EL (cell line): ENCODE measurements at places on chromosomes 3 and 15.

DNA sequence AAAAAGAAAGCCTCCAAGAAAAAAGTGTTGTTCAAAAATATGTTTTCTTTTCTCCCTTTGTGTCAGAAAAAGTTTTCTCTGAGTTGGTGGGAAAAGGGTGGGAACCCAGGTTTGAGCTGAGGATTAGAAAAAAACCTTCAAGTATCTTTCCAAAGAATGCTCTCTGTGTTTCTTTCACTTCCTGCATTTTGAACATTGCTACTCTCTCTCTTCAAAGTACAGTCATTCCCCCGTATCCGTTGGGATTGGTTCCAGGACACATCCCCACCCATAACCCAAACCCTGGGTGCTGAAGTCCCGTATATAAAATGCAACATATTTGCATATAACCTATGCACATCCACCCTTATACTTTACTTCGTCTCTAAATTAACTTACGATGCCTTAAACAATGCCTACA is 139.6 kb downstream of the TMCO5A start:
- peak; percentile 31 for DNase-seq

GRCh38 chr3:114370537-114371174 is 76.8 kb downstream of the TIGIT start:
- no peak for DNase-seq

DNA sequence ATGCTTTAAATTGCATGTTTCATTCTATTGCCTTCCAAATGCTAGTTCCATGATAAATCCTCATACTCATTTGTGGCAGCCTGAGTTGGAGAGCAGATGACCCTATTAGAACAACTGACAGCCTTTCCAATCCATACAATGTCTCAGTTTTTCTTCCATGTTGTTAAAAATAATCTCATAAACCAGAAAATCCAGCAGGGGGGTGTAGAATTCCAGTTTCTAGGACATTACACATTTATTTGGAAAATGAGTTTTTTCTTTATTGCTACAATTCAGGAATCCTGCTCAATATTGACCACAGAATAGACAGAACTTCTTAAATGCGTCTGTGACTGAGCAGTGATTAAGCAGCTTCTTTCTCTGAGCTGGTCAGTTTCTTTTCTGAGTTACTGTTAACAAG is 174.2 kb upstream of the ATP10A start:
- DNase-seq, result peak; percentile 1

DNA sequence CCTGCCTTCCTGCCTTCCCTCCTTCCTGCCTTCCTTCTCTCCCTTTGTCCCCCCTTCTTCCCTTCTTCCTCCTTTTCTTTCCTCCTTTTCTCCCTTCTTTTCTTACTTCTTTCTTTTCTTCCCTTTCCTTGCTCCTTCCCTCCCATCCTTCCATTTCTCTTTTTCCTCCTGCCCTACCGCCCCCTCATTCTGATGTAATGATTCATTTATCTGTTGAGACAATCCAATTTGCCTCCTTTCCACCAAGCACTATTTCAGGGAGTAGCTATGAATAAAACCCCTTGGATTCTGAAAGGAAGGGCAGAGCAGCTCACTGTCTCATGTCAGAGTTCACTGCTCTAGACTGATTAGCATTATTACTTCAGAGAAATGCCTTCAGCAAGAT is 462.6 kb downstream of the PDCD6IP start:
- peak; percentile 5 for DNase-seq

DNA sequence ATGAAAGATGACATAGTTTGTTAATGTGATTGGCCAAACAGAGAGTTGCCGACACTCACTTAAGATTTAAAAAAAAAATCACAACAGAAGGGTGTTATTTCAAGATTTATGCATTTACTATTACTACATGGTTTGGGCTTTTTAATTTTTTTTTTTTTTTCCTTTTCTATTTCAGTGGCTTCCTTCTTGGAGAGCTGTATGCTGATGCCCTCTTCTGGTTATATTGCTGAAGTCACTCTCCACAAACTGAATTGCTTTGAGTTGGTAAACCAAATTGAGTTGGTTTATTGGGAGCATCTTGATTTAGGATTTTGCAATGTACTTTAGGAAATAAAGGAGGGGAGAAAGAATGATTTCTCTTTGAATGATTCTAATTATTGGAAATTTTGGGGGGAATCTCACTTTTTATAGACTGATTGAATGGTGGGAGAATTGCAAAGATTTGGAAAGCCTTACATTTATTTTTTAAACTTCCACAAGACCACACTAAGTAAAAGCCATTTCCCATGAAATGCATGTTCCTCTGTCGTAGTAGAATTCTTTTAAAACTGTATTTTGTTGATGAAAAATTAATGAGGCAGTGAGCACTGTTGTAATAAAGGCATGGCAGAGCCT is 186.6 kb upstream of the FEZF2 start:
- DNase-seq, result peak; percentile 16

DNA sequence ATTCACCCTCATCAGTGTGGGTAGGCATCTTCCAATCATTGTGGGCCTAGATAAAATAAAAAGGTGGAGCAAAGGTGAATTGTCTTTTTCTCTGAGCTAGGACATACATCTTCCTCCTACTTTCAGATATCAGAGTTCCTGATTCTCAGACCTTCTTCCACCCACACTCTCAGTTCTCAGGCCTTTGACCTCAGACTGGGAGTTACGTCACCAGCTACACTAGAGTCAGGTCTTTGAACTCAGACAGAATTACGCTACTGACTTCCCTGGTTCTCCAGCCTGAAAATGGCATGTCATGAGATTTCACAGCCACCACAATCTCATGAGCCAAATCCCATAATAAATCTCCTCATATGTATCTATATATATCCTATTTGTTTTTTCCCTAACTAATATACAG is 39.0 kb downstream of the STRIT1 start:
- DNase-seq, result no peak

- peak; percentile 17 for DNase-seq
Measured at GRCh38 chr3:42387802-42388651, 22.4 kb downstream of the LYZL4 start.

DNA sequence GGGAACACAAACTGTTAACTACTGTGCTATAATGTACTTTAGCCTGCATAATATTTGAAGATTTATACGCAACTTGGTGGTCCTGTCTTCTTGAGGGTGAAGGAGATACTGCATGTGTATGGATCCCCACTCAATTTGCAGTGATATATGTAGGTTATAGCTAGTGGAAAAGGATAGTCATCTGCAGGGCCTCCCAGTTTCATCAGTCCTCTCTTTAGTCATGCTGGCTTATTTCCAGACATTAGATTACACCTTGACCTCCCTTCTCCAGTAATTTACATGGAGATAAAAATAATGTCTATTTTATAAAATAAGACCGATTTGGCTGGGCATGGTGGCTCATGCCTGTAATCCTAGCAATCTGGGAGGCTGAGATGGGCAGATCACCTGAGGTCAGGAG is 3.7 kb downstream of the NR1D2 start:
- DNase-seq, result peak; percentile 21
